ENCODE measurements at places on chromosomes 11 and 22.

GRCh38 chr11:99271527-99271926 is 250.8 kb downstream of the CNTN5 start:
- no peak for DNase-seq

DNA sequence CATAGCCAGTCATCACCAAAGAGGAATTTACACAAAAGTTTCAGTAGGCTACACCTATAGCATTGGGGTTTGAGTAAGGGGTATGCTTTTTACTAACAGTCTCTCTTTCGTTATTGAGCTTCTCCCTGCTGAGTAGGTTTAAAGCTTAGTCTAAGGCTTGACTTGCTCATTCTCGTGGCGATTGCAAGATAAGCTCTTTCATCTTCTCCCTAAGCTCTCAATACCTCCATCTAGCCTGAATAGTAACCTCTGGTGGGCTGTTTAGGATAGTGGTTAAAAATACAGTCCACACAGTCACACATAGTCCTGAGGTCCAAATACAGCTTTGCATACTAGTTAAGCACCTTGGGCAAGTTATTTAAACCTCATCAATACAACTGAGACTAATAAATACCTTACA is 65.6 kb downstream of the IMMP1L start:
- DNase-seq: no peak

DNA sequence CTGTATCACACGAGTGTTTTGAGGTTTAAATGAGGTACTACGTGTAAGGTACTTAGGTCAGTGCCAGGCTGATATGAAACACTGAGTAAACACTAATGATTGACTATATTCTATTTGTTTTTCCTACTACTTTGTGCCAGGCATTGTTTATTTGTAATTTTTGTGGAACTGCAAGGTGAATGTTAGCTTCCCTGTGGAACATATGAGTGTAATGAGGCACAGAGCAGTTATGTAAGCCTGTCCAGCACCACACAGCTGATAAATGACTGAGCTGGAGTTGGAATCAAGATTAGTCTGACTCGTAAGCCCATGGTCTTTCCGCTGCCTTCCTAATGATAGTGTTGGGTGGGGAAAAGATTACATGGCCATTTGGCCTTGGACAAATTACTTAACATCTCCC is 5.9 kb downstream of the SLC37A2 start:
- no peak for DNase-seq

- DNase-seq: no peak
Observed at GRCh38 chr22:27624705-27625104, 176.9 kb downstream of the MN1 start.

DNA sequence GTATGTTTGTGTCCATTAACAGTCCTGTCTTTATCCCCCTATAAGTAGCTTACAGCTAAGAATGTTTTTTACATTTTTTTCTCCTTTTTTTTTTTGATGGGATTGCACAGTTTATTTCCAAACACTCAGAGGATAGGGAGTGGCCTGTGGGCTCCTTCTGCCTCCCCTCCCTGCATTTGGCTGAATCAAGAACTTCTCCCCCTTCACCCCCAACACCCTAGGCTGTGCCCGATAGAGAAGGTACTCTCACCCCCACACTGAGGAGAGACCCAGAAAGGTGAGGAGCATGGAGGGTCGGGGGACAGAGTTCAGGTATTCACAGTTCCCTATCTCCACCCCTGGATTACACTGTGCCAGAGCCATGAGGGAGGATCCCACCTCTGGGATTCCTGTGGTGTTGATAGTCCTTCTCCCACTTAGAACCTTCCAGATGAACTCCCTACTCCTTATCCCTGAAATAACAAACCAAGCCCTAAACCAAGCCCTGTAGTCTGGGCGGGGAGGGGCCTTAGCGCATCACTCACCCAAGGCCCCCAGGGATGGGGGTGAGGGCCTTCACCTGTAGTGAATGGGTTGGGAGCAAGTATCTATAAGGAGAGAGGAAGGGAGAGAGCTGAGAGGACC is 97.1 kb downstream of the ADAMTS15 start:
- DNase-seq: no peak

- no peak for DNase-seq
Observed at GRCh38 chr22:35781898-35782297, 64.2 kb downstream of the APOL5 start.

DNA sequence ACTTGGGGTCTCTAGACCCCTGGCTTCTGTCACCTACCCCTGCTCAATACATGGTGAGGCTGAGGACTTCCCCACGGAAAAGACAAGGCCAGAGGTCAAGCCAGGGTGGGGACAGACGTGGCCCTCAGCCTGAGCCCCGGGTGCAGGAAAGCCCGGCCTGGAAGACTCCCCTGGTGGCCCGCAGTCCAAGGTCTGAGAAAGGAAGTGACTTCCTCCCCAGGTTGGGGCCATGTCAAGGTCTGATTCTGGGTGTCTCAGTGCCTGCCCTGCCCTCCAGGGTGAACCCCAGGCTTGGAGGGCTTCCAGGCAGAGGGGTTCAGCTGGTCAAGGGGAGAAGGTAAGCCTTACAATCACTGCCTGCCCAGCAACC is 3.9 kb downstream of the CTSD start:
- no peak for DNase-seq

Measured in SIG-M5 (cell line).